ENCODE measurements at places on chromosomes 5 and 9.

DNA sequence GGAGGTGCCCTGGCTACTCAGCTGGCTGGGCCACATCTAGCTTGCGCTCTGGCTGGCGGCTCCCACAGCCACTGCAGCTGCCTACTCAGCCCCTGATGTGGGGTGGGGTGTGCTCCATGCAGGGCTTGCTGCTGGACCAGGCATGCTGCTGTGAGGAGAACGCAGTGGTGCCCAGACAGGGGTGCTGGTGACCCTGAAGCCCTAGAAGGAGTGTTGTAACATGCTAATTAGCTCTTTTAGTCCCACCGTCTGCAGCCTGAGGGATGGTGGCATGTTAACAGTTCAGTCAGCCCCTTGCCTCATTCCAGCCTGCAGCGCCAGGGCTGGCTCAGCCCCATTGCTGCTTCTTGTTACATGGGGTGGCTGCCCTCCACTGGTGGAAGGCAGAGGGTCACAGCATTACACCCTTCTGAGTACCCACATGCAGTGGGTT is 642.3 kb downstream of the DMRTA1 start:
- DNase-seq: no peak

DNA sequence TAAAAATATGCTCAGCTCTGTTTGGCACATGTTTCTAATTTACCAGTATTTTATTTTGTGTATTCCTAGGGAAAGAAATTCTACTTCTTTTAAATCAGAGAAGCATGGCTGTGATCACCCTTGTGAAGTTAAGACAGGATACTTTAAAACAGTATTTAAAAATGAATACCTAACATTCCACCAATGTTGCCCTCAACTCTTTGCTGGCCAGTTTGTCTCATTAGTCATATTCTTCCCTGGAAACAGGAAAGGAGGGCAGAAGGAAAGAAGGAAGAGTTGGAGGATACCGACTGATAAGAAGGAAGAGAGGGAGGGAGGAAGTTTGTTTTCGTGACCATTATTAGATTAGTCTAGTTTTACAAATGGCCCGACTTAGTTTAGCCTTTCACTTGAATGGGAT is 137.4 kb downstream of the PLK2 start:
- DNase-seq: no peak

DNA sequence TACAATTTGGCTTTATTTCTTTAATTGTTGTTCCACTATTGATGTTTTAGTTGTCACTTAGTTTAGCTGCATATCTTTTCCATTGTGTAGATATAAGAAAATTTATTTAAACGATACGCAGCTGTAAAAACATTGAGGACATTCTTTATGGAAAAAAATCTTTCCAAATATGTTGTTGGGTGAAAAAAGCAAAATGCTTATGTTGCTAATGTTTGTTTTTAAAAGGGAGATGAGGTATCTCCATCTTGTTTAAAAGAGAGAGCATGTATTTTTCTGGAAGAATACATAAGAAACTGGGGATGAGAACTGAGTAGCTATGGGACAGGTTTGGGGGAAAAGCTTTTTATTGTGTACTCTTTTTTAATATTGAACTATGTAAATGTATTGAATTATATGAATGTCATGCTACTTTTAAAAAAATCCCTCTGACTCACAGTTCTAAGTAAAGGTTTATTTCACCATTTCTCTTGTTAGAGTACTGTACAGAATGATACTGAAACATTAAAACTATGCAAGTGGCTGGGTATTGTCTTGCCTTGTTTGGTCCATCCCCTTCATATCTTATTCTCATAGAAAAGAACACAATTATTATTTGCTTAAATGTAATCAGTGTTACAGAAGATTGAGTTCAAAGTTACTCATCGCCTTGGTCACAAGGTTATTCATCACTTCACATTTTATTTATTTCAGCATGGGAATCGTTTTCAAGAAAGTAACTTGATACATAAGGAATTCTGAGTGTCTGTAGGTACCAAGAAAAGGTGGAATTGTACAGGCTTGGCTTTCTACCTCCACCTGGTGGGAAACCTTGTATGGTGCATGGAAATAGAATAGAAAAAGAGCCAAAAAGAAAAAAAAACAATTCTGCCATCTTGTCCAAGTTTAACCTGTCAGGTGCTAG is 85.8 kb downstream of the RIC1 start:
- DNase-seq: no peak

DNA sequence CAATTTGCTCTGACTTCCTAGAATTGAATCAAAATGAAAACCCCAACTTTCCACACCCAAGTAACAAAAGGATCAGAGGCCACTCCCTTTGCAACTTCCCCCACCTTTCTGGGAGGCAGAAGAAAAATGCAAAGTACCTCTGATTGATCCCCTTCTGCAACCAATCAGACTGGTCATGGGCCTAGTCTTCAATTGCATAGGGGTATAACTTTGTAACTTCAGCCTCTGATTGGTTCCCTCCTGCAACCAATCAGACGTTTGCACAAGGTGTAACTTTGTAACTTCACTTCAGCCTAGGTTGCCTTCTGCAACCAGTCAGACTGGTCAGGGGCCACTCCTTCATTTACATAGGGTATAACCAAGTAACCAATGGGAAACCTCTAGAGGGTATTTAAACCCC is 38.3 kb upstream of the CNOT6 start:
- DNase-seq: no peak

DNA sequence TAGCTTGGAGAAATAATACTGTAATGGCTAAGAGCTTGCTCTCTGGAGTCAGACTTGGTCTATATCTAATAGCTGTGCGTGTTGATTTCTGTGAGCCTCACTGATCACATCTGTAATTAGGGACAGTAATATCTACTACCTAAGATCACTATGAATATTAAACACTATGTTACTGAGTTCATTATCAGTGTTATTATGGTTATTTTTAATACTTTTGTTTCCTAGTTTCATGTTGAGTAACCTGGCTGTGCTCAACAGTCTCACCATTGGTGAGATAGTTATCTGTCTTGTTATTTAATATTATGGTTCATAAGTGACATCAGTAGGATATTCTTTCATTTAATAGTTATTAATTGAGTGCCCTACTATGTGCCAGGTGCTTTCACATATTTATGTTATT is 22.4 kb upstream of the CAVIN4 start:
- no peak for DNase-seq

GRCh38 chr5:80185095-80185494 is 70.8 kb downstream of the SERINC5 start:
- DNase-seq: no peak

GRCh38 chr9:99128133-99128406 is 23.2 kb downstream of the TGFBR1 start:
- DNase-seq: no peak

DNA sequence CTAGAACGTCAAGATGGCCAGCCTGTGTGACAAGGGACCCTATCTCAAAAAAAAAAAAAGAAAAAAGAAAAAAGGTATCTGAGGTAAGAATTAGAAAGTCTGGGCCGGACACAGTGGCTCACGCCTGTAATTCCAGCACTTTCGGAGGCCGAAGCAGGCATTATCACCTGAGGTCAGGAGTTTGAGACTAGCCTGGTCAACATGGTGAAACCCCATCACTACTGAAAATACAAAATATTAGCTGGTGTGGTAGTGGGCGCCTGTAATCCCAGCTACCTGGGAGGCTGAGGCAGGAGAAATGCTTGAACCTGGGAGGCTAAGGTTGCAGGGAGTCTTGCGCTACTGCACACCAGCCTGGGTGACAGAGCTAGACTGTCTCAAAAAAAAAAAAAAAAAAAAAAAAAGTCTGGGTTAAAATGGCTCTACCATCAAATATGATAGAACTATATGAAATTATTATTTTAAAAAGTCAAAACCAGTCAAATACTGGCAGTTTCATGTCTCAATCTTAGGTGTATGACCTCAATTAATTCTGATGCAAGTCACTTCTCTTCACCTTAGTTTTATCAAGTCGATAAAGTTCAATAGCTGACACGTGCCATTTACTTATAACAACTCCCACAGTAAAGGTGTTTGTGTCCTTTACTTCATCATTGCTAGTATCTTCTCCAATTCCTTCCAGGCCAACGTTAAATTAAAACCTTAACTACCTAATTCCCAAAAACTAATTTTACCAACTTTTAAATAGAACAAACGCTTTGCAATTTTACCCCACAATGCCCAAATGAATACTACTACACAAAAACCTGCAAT is 1.1 kb downstream of the RPS23 start:
- DNase-seq: no peak

DNA sequence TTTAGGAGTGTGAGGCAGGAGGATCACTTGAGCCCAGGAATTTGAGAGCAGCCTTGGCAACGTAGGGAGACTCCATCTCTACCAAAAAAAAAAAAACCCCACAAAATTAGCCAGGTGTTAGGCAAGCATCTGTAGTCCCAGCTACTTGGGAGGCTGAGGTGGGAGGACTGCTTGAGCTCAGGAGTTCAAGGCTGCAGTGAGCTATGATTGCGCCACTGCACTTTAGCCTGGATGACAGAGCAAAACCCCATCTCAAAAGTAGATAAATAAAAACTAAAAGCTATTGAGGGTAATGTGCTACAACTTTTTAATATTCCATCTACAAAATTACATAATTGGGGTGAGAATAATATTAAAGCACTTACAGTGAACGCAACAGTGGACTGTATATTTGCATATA is 5.9 kb downstream of the BDP1 start:
- no peak for DNase-seq

DNA sequence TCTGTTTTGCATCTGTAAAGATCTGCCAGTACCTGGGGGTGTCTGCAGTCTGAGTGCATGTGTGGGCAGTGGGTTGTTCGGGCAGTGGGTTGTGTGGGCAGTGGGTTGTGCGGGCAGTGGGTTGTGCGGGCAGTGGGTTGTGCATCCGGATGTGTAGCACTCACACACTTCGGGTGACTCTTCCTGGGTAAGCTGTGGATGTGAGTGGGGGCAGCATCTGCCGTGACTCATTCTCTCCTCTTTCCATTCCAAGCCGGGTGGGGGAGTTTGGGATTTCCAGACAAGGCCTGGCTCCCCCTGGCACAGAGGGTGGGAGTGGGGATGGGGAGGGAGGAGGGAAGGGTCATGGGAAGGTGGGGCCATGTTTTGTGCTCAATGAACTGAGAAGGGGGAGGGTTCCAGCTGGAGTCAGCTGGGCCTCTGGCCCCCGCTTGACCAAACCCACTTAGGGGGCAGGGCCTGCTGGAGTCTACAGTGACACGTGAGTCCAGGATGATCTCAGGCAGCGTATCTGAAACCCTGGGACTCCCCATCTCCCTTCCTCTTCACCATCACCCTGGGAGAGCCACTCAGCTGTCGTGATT is 8.3 kb downstream of the CRB2 start:
- peak; percentile 90 for DNase-seq

DNA sequence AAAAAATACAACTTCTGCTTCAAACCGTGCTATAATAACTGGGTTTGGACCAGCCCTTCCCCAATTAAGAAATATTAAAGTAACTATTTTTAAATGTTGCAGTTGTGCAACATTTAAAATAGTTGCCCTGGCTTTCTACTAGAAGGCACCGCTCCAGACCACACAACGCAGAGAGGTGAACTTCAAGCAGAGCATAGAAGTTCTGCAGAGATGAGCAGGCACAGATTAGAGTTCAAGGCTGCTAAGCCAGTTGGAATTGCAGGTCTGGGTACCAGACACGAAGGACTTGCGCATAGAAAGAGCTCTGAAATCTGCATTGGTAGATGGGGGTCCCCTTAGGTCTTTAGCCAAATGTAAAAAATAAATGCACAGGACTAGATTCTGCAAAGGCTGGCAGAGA is 58.7 kb upstream of the GALNT10 start:
- no peak for DNase-seq

GRCh38 chr5:55902696-55903095 is 51.5 kb downstream of the IL31RA start:
- DNase-seq: no peak

DNA sequence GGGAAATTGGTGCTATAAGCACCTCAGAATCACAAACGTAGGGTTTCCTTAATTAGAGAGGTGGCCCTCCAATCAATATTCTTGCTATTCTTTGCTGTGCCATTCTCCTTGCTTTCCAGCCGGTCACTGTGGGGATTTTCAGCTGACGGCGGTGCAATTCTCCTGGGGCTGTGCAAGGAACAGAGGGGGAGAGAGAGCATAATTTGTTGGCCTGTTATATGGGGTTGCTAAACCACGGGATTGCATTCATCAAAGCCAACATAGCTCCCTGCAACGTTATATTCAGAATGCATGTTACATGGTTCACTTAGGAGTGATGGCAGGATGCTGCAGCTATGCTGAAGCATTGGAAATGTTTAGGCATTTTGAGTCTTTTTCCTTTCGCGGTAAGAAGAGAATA is 441.3 kb upstream of the CLINT1 start:
- no peak for DNase-seq

GRCh38 chr9:87662808-87663528 is 63.0 kb upstream of the CTSL start:
- peak; percentile 84 for DNase-seq

DNA sequence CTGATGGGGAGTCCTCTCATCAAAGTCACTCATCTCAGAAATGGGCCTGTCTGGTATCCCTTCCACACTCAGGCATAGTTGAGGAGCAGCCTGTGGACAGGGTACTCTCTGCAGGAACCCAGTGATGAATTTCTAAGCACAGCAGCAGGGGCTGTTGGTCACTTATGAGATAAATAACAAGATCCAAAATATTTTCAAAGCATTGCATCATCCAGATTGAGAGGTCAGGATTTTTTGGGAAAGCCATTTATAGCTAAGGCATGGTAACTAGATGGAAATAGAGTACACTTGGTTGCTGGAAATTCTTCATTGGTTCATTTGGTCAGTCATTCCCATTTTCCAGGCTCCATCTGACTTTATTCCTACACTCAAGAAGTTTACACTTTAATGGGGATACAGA is 246.8 kb upstream of the RAI14 start:
- DNase-seq: no peak

DNA sequence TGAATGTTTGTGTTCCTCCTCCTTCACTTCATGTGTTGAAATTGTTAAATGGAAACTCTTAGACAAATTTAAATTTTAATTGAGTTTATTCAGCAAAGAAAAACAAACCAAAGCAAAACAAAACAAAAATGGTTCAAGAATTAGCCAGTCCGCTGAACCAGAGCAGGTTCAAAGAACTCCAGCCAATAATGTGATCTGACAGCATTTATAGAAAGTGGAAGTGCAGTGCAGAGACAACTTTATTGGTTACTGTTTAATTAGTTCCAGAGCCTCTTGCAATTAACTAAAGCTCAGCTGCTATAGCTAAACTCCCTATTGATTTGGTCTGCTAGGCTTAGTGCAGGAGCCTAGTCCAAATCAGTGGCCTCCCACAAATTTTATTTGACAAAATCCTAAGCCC is 132.9 kb downstream of the RNF180 start:
- no peak for DNase-seq

DNA sequence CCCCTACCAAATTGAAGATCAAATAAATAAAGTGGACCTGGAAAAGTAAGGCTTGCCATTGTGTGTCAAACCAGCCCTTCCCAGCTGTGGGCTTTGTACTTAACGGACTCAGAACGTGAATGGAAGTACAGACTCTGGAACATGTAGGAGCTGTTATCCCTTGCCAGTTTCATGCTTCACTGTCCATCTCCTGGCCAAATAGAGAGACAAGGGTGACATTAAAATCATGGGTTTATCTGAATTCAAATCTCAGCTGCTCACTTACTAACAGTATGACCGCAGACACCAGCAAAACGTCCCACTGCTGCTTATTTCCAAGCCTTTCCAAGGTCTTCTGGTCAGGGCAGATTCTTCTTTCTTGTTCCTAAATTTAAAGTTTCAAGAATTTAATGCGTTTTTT is 52.2 kb downstream of the EXOSC2 start:
- DNase-seq: no peak

GRCh38 chr9:121674017-121674416 is 22.6 kb downstream of the DAB2IP start:
- DNase-seq: no peak

GRCh38 chr5:107878661-107879060 is 207.9 kb upstream of the EFNA5 start:
- DNase-seq: peak; percentile 32

All from head of caudate nucleus (tissue), 42 donors.